Germinal center (tissue), 1 donor: ENCODE measurements at places on chromosomes 6 and 20.

DNA sequence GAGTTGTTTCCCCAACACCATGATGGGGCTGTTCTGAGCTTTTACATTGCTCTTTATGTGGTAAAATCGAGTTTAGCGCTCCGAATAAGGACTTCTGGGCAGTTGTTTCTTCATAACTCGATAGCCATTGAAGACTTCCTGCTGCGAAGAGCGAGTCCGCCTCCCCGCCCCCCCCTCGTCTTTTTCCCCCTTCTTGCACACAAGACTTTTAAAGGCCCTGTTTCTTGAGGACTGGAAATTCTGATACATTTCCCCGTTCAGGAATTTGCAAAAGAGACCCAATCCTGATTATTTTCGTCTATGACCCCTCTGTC lies 1.5 kb upstream of the CITED2 start:
- no peak for DNase-seq

DNA sequence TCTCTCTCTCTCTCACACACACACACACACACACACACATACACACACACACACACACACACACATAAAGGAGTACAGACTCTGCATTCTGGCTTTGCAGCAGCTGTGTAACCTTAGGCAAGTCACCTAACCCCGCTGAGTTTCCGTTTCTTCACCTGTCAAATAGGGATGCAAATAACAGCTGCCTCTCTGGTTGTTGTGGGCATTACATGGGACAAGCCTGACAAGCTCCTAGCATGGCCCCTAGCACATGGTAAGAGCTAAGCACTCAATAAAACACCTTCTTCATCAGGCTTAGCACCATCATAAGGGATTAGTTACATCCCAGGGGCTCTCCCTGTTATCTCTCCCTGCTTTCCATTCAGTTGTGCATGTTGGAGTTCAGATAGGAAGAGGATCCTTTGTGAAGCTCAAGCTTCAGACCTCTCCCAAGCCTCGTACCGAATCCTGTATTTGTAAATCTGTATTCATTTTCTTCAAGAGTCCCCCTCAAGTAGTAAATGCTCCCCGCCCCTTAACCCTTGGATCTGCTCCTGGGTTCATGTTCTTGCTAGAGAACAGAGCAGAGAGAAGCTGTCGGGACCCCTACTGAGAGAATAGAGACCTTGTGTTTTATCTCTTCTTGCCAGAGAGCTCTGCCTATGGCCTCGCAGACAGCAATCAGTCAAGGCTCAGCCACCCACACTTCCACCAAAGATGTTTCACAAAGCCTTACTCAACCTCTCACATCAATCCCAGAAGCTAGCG lies 2.2 kb downstream of the SLC13A3 start:
- no peak for DNase-seq

- DNase-seq = no peak
These were observed 107.3 kb downstream of the IRF4 start for GRCh38 chr6:498795-499231.

- no peak for DNase-seq
These were observed 137.3 kb downstream of the TMEM242 start for GRCh38 chr6:157185986-157186385.

- DNase-seq = no peak
These were observed 5.8 kb downstream of the ANGPT4 start for GRCh38 chr20:910132-910869.

DNA sequence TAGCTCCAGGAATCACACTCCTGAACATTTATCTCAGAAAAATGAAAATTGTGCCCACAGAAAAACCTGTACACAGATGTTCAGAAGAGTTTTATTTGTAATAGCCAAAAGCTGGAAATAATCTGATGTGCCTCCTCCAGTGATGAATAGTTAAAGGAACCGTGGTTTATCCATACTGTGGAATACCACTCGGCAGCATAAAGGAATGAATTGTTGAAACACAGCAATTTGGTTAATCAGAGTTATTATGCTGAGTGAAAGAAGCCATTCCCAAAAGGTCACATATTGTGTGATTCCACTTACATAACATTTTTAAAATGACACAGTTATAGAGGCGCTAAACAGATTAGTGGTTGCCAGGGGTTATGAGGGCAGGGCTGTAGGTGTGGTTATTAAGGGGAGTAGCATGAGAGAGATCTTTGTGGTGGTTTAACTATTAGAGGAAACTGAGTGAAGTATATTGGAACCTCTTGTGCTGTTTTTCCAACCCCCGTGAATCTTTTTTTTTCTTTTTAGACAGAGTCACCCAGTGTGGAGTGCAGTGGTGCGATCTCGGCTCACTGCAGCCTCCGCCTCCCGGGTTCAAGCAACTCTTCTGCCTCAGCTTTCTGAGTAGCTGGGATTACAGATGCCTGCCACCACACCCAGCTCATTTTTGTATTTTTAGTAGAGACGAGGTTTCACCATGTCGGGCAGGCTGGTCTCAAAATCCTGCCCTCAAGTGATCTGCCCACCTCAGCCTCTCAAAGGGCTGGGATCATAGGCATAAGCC lies 26.2 kb downstream of the PSMF1 start:
- DNase-seq = no peak

- DNase-seq = no peak
These were observed 771.2 kb downstream of the KIF16B start for GRCh38 chr20:15802020-15802419.

DNA sequence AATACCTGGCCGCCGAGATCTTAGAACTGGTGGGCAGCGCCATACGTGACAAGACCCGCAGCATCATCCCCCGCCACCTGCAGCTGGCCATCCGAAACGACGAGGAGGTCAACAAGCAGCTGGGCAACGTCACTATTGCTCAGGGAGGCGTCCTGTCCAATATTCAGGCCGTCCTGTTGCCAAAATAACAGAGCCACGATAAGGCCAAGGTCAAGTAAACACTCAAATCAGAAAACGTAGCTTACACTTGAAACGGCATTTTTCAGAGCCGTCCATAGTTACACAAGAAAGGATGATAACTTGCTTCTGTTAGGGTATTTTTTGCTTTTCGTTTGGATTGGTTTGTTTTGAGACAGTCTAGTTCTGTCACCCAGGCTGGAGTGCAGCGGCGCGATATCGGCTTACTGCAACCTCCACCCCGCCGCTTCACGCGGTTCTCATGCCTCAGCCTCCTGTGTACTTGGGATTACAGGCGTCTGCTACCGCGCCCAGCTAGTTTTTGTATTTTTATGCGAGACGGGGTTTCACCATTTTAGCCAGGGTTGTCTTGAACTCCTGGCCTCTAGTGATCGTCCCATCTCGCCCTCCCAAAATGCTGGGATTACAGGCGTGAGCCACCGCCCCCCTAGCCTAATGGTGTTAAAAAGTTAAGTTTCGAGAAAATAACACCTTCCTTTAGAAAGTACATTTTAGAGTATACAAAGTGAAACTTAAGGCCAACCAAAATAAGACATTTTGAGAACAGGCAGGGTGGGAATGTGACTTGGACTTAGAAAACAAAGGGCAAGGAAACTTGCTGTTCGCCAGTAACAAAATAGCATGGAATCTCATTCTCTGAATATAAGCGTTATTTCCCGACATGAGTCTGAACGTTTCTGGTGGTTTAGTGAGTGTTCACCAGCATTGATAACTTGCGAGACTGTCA lies 42.8 kb upstream of the HFE start:
- DNase-seq = no peak

DNA sequence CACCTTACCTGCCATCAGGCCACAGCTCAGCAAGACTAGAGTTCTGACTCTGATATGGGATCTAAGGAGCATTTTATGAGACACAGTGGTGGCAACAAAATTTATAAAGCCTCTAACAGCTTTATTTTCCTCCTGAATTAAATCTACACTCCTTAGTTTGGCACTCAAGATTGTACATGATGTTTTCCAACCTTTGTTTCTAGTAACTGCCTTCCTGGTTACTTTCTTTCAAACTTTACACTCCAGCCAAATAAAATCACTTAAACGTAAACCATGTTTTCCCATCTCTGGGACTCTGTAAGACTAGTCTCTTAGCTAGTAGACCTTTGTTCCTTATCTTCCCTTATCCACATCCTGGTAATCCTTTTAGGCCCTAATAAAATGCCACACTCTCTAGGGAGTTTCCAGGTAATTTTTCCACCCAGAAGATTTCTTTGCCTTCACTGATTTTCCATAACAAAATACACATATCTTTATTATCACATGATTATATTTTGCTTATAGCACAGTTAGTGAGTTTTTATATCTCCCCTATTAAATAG lies 92.1 kb downstream of the PKHD1 start:
- no peak for DNase-seq

GRCh38 chr6:6366803-6367202 lies 46.3 kb upstream of the F13A1 start:
- DNase-seq = no peak

- DNase-seq = no peak
These were observed 10.4 kb downstream of the CD40 start for GRCh38 chr20:46128310-46129151.

- peak; percentile 68 for DNase-seq
These were observed 38.1 kb downstream of the GNAS start for GRCh38 chr20:58890518-58891085.

GRCh38 chr6:40436685-40437604 lies 150.2 kb downstream of the LRFN2 start:
- DNase-seq = no peak

DNA sequence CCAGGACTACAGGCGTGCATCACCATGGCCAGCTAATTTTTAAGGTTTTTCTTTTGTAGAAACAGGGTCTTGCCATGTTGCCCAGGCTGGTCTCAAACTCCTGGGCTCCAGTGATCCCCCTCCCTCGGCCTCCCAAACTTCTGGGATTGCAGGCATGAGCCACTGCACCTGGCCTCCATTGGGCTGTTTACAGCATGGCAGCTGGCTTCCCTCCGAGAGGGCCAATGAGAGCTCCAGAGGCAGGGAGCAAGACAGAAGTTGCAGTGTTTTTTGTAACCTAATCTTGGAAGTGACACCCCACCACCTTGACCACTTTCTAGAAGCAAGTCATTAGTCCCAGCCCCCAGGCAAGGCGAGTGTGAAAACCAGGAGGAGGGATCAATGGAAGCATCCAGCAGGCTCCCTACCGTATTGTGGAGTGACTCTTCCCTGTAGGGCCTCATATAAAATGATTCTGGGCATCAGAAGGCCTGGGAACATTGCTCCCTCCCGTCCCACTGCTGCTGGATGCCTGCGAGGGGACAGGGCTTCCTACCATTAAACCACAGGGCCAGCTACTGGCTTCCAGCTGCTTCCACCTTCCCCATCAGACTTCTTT lies 144.4 kb downstream of the ZDHHC14 start:
- no peak for DNase-seq

GRCh38 chr6:7189101-7189758 lies 81.5 kb downstream of the RREB1 start:
- no peak for DNase-seq

GRCh38 chr6:152267967-152268845 lies 369.0 kb downstream of the SYNE1 start:
- DNase-seq = peak; percentile 14

- no peak for DNase-seq
These were observed 38.4 kb upstream of the EYA4 start for GRCh38 chr6:133202610-133203343.

DNA sequence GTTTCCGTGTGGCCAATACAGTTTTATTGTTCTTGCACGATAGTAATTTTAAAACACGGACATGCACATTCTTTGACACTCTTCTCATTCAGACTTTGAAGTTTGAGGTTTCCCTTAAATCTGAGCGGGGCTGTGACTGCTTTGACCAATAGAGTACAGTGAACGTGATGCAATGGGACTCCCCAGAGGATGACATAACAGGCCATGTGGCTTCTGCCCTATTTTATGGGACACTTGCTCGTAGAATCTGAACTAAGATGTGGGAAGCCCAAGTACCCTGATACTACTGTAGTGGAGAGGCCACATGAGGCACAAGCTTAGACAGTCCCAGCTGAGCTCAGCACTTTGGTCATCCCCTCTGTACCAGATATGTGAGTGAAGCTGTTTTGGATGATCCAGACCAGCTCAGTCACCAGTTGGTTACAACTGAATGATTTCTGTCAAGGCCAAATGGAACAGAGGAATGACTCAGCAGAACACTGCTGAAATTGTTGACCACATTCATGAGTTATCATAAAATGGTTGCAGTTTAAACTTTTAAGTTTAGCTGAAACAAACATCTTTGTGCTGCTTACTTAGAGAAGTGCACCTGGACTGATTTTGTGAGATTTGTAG lies 279.4 kb downstream of the RFPL4B start:
- no peak for DNase-seq

DNA sequence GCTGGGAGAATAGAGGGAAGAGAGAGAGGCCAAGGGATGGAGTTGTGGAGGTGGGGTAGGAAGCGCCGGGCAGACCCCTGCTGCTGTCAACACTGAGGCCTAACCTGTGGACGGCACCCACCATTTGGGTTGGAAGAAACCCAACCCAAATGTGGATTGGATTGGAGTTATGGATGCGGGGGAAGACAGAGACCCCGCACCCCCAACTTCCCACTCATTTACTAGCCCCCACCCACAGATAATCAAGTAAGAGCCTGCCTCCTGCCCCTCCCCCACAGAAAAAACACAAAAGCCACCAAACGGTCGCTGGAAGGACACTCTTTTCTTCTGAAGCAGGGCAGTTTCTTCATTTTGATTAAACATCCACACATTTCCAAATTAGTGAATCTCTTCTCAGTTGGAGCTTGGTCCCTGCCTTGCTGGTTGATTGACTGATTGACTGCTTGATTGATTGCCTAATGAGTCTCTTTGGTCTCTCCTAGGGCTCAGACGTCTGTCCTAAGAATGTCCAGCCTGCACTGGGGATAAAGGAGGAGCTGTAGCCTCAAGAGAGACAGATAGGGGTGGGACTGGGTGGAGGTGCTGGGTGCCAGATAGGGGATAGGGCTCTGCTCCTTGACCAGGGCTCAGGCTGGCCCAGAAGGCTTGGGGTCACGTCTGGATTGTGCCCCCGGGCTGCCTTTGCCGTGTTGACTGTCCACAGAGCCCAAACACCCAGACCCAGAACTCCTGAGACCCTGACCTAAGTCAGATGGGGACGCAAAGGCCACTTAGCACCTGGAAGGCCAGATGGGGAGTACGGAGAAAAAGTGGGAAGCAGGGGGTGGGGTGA lies 74.9 kb upstream of the FOXP4 start:
- no peak for DNase-seq

GRCh38 chr20:5192570-5193431 lies 66.0 kb downstream of the CDS2 start:
- no peak for DNase-seq

- no peak for DNase-seq
These were observed 379.9 kb downstream of the C6orf118 start for GRCh38 chr6:164929408-164929977.

DNA sequence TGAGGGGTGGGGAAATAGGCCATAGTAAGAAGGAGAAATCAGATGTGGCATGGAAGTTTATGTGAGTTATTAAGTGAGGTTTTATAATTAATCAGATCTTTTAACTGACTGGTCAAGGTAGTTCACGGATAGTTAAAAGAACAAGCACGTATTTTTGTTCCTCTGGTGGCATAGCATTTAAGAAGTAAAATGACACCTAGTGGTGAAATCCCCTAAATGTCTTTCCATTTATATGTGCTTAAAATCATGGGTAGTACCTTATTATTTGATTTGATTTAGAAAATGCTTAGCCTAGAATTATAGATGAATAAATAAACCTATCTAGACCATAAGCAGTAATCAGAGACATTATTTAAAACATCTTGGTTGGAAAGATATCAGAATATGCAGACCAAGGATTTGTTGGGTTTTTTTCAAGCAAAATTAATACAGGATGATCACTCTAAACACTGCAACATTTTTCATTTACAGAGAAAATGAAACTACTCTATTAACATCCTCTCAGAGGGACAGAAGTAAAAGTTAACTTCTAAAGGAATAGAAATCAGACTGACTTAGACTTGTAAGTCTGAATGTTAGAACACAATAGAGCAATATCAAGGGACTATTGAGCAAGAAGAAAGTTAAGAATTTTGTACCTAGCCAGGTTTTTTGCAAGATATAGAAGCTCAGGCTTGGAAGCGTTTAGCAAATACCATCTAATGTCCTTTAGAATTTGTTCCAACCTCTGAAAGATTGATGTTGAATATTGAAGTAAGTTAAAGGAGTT lies 81.1 kb downstream of the STXBP5 start:
- peak; percentile 23 for DNase-seq
